ENCODE measurements at places on chromosomes 16 and 17.

- no peak overlapping the region for H3K27ac ChIP-seq
- H3K27me3 ChIP-seq, result no peaks in the 10 kb centered on the region
- no peak overlapping the region for H3K4me3 ChIP-seq
- no peaks in the 10 kb centered on the region for H3K4me1 ChIP-seq
Observed at GRCh38 chr16:8892101-8892575, 10.0 kb downstream of the LITAFD start.

- H3K27me3 ChIP-seq, result no peaks in the 10 kb centered on the region
- no peaks in the 10 kb centered on the region for H3K36me3 ChIP-seq
- no peak overlapping the region for H3K4me3 ChIP-seq
- no peak overlapping the region for H3K27ac ChIP-seq
Observed at GRCh38 chr16:48852951-48853350, 243.0 kb upstream of the N4BP1 start.

- no peak for DNase-seq
- no peaks in the 10 kb centered on the region for H3K27me3 ChIP-seq
- H3K27ac ChIP-seq, result no peak overlapping the region
- H3K36me3 ChIP-seq, result no peaks in the 10 kb centered on the region
Observed at GRCh38 chr17:45170931-45171337, 9.3 kb downstream of the HEXIM2 start.

DNA sequence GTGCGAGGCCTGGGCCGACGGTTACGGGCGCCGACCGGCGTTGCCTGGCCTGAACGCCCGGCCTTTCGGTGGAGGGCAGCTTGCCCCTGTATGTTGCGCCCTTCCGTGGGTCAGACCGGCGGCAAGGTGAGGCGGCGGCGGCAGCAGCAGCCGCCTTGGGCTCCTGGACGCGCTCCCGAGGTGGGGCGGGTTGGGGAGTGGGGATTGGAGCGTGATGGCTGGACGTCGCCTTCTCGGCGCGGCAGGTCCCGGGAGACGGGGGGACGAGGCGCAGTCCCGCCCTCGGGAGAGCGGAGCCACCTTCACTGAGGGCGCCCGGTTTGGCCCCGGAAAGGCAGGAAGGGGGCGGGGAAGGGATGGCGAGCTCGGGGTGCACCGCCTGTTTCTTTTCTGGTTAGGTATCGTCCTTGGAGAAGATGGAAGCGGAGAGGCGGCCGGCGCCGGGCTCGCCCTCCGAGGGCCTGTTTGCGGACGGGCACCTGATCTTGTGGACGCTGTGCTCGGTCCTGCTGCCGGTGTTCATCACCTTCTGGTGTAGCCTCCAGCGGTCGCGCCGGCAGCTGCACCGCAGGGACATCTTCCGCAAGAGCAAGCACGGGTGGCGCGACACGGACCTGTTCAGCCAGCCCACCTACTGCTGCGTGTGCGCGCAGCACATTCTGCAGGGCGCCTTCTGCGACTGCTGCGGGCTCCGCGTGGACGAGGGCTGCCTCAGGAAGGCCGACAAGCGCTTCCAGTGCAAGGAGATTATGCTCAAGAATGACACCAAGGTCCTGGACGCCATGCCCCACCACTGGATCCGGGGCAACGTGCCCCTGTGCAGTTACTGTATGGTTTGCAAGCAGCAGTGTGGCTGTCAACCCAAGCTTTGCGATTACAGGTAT, 671 bp downstream of the DGKE start:
- H3K27ac ChIP-seq, result peak overlapping the region; percentile 87
- peak overlapping the region; percentile 87 for H3K4me3 ChIP-seq
- DNase-seq, result peak; percentile 76
- H3K4me1 ChIP-seq, result peaks cover 64% of the 10 kb centered on the region
- no peaks in the 10 kb centered on the region for H3K27me3 ChIP-seq
- H3K36me3 ChIP-seq, result no peaks in the 10 kb centered on the region

- no peaks in the 10 kb centered on the region for H3K27me3 ChIP-seq
- no peaks in the 10 kb centered on the region for H3K4me1 ChIP-seq
- H3K27ac ChIP-seq, result no peak overlapping the region
- H3K36me3 ChIP-seq, result no peaks in the 10 kb centered on the region
Observed at GRCh38 chr16:64667334-64667877, 454.5 kb downstream of the CDH11 start.

- no peak for DNase-seq
- no peaks in the 10 kb centered on the region for H3K27me3 ChIP-seq
- peaks cover 7% of the 10 kb centered on the region for H3K4me1 ChIP-seq
- H3K36me3 ChIP-seq, result peaks cover 5% of the 10 kb centered on the region
- H3K27ac ChIP-seq, result no peak overlapping the region
Observed at GRCh38 chr17:57006040-57006439, 28.1 kb downstream of the SCPEP1 start.

DNA sequence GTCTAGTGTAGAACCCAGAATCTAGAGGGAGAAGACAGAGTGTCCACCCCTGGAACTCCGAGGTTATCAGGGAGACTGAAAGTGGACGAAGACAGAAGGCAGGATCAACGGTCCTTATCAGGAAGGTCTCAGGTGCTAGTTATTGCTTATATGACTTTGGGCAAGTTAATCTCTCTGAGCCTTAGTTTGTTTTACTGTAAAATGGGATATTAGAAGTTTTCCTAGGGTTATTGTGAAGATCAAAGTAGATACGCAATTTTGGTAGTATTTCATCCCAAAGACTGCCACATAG, 1.2 kb downstream of the RNF167 start:
- peaks cover 37% of the 10 kb centered on the region for H3K36me3 ChIP-seq
- no peak for DNase-seq
- peak overlapping the region; percentile 92 for H3K4me3 ChIP-seq

GRCh38 chr17:63774141-63774968, at the start of gene DDX42:
Gene DDX42, plus strand, starts transcription at chr17:63774170. Its CDS starts 12,880 bp downstream, at chr17:63787050.
- no peak for DNase-seq
- peak within 1 kb of the TSS; percentile 97 for H3K4me3 ChIP-seq
- H3K36me3 ChIP-seq, result peaks cover 10% of the 10 kb centered on the region
- peak within 1 kb of the TSS; percentile 99 for H3K27ac ChIP-seq
- H3K27me3 ChIP-seq, result no peaks in the 10 kb centered on the region

GRCh38 chr17:57609125-57609877, 135.8 kb downstream of the CCDC182 start:
- DNase-seq, result no peak
- no peaks in the 10 kb centered on the region for H3K36me3 ChIP-seq
- peaks cover 41% of the 10 kb centered on the region for H3K4me1 ChIP-seq
- H3K27ac ChIP-seq, result no peak overlapping the region

- peaks cover 14% of the 10 kb centered on the region for H3K36me3 ChIP-seq
- H3K4me3 ChIP-seq, result peak overlapping the region; percentile 91
- peak; percentile 44 for DNase-seq
- peak overlapping the region; percentile 96 for H3K27ac ChIP-seq
- peaks cover 22% of the 10 kb centered on the region for H3K4me1 ChIP-seq
Observed at GRCh38 chr17:19376811-19377210, 1.5 kb upstream of the MAPK7 start.

- H3K27me3 ChIP-seq, result no peaks in the 10 kb centered on the region
- no peak for DNase-seq
- no peak overlapping the region for H3K4me3 ChIP-seq
- H3K4me1 ChIP-seq, result peaks cover 29% of the 10 kb centered on the region
- no peak overlapping the region for H3K27ac ChIP-seq
- H3K36me3 ChIP-seq, result no peaks in the 10 kb centered on the region
Observed at GRCh38 chr17:36720131-36720530, 118.7 kb downstream of the MRM1 start.

GRCh38 chr16:88476203-88476602, 23.1 kb downstream of the ZFPM1 start:
- no peaks in the 10 kb centered on the region for H3K36me3 ChIP-seq
- no peaks in the 10 kb centered on the region for H3K27me3 ChIP-seq
- H3K4me1 ChIP-seq, result peaks cover 52% of the 10 kb centered on the region
- H3K27ac ChIP-seq, result no peak overlapping the region
- H3K4me3 ChIP-seq, result no peak overlapping the region
- no peak for DNase-seq

DNA sequence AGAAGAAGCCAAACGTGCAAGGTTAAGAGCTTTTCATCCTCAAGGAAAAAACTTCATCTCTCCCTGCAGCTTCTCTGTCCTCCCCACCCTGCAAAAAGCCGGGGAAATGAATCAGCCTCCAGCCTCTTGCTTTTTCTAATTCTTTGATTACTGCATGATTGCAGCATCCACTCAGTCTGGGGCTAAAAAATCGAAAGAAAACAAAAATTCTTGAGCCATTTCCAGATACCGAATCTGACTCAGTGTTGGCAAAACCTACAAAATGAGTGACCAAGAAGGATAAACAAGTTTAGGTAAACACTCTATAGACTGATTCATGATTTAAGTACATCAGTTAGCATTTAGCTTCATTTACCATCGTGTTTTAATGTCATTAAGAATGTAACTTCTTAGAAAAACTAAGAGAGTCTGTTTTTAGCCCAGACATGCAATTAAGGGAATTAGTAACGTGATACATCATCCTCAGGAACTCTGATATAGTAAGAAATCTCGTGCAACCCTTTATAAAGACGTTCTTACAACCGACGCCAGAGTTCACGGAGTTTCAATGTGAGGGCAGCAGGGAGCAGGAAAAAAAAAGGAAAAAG, 287.3 kb upstream of the FOXF1 start:
- no peak for DNase-seq
- no peak overlapping the region for H3K27ac ChIP-seq
- no peaks in the 10 kb centered on the region for H3K36me3 ChIP-seq
- no peaks in the 10 kb centered on the region for H3K27me3 ChIP-seq

DNA sequence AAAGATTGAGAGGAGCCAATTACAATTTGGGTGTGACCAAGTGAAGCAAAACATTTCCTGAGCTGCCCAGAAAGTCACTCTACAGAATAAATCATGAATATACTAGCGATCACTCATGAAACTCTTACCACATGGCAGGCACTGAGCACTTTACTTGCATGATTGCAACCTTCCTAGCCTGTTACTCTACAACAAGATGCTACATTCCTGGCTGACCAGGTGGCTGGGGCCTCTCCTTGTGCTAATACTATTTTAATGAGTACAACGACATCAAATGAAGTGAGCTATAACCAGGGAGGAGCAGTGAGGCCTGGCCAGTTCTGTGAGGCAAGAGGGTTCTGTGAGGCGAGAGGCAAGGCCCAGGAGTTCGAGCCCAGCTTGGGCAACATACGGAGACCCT, 75.2 kb downstream of the CPPED1 start:
- no peaks in the 10 kb centered on the region for H3K36me3 ChIP-seq
- no peaks in the 10 kb centered on the region for H3K27me3 ChIP-seq
- no peak for DNase-seq
- no peak overlapping the region for H3K4me3 ChIP-seq
- peaks cover 12% of the 10 kb centered on the region for H3K4me1 ChIP-seq

DNA sequence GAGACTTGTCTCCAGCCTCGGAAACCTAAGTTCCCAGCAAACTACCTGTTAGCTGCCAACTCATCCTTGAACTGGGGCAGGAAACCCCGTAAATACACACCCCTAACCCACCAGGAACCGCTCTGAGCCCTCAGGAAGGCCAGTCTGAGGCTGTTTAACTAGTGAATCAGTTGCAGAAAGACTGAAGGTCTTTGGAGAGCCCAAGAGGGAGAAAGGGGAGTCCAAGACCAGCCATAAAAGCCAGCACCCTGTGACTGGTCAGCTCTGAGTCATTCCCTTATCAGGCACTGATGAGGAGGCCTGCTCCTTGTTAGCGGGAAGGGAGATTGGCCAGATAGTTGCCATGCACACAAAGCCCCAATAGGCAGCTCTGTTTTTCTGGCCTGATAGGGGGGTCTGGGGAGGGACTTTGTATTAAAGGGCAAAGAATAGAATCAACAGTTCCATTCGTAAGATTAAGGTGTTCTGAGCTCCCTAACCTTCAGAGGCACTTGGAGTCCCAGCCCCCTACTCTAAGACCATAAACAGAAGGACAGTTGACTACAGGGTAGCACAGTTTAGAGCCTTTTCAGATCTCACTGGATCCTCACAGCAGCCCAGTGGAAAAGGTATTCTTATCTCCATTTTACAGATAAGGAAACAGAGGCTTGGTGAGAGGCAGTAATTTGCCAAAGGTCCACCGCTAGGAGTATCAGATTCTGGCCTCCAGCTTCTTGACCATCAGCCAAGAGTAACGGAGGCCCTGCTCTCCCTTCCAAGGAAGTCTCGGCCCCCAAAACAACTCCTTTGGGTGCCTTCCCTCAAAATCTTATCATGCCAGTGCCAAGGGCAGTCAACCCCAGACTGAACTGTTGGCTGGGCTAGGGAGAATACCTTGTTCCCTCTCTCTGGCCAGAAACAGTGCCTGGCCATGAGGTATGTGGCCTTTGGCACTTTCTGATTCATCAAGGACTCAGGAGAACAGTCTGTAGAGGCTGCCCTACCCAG, 2.2 kb upstream of the KRT19 start:
- peaks cover 18% of the 10 kb centered on the region for H3K27me3 ChIP-seq
- H3K4me1 ChIP-seq, result peaks cover 8% of the 10 kb centered on the region
- no peak overlapping the region for H3K4me3 ChIP-seq
- no peaks in the 10 kb centered on the region for H3K36me3 ChIP-seq

DNA sequence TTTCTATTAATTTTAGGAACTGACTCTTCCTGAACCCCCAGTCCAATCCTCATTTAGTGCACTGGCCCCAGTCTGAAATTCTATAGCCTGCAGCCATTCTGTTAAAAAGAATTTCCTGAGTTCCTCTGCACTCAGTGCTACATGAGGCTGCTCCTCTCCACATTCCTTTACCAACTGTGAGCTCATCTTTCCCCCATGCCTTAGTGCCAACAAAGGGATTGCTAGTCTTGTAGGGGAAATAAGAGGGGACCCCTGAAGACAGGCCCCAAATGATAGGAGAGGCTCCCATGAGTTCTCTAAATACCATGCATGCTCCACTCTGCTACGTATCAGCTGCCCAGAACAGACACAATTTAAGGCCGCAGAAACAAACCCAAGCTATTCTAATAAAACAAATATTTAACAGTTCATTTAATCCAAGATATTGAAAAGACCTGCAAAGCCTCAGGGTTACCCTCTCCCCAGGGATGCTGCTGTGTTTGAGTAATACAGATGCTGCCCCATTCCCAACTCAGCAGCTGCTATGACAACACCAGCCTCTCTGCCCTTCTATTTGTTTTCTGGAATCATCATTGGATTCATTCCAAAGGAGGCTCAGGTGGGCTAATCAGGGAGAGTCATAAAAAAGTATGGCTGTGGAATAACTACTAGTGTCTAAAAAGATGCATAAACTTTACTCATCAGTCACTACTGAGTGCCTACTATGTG, 228.5 kb downstream of the TOX3 start:
- DNase-seq, result no peak
- no peak overlapping the region for H3K4me3 ChIP-seq
- H3K36me3 ChIP-seq, result no peaks in the 10 kb centered on the region

DNA sequence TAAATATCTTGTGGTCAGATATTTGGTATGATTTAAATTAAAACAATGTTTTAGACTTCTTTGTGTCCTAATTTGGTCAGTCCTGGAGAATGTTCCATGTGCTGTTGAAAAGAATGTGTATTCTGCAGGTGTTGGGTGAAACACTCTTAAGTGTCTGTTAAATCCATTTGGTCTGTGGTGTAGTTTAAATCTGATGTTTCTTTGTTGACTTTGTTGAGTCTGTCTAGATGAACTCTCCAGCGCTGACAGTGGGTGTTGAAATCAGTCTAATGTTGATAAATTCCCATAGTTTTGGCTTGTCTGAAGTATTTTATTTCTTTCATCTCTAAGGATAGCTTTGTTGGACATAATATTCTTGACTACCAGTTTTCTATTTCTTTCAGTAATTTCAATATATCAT, 18.8 kb downstream of the TANC2 start:
- no peak overlapping the region for H3K27ac ChIP-seq
- peaks cover 2% of the 10 kb centered on the region for H3K27me3 ChIP-seq
- H3K4me3 ChIP-seq, result no peak overlapping the region
- H3K4me1 ChIP-seq, result no peaks in the 10 kb centered on the region

Data from CD4-positive, CD25-positive, alpha-beta regulatory T cell (primary cell).